Cardiac fibroblast (primary cell): ENCODE measurements at places on chromosomes 3 and 15.

DNA sequence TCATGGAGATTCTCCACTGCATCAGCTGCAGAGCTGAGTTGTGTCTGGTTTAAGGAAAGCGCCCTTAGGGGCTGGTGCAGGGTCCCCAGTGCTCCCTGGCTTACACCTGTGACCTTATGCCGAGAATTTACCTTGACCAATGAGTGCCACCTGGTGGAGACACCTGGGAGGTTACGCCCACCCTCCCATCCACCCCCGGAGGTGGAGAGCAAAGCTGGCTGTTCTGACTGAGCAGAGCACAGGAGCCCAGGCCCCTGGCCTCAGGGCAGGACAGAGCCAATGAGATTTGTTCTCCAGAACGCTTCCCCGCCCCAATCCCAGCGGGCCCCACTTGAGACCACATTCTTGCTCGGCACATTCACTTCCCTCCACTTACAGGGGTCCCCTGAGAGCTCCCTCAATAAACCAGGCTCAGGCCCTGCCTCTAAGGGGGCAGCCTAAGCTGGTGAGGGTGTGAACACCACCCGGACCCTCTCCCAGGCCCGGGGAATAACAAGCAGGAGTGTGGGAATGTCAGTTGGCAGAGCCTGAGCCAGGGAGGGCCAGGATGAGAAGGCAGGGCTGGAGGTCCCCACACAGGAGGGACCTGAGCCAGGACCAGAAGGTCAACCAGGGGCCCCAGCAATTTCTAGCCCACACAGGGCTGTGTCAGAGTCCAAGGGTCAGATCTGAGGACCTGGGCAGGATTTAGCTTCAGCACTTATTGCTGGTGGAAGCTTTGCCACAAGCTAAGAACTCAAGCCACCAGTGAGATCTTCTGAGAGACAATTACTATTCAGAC lies 117.1 kb downstream of the TPRA1 start:
- DNase-seq, result no peak

- DNase-seq, result peak; percentile 92
Measured at GRCh38 chr15:96428742-96429141, 98.2 kb downstream of the NR2F2 start.

DNA sequence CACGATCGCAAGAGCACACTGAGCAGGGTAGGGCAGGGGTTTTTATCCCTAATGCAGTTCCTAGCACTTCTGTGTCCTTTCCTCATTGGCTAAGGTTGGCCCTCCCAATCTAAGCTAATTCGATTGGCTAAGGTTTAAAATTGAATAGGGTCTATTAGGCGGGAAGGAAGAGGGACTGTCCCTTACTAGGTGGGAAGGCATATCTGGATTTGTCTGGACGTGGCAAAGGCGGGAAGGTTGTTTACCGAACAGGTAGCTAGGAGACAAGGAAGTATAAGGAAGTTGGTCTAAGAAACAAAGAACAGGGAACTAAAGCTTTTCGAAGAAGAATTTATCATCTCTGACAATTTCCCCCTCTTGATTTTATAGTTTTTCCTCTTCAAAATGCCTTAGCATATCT lies 24.8 kb upstream of the ATG7 start:
- DNase-seq, result no peak

DNA sequence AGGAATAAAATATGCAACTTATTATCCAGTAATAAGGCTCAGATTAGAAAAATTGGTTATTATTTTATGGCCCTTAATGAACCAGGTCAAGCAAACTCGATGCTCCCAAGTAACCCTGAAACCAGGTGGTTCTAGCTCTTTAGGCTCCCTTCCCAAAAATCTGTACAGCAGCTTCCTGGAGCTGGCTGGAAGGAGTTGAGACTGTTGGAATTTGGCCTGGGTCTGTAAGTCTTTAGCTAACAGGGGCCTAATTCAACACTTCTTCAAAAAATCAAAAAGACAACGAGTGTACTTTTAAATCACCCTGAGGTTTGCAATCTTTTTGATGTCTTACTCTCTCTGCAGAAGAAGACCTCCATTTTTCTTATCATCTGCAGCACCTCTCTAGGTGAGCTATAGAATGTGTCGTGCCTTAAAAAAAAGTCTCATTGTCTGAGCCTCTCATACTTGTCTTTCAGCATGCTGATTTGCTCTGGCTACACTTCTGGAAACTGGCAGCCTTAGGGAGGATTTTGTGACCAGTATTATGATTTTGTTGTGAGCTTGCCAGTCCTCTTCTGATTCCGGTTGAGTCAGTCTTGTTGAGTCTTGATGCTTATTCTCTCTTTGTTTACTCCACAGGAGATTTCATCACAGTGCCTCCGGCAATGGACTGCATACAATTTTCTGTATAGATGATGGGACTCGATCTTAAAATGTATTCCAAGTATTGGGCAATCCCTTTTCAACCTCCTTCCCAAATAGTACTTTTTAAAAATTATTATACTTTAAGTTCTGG lies 235.0 kb upstream of the KBTBD8 start:
- peak; percentile 58 for DNase-seq

DNA sequence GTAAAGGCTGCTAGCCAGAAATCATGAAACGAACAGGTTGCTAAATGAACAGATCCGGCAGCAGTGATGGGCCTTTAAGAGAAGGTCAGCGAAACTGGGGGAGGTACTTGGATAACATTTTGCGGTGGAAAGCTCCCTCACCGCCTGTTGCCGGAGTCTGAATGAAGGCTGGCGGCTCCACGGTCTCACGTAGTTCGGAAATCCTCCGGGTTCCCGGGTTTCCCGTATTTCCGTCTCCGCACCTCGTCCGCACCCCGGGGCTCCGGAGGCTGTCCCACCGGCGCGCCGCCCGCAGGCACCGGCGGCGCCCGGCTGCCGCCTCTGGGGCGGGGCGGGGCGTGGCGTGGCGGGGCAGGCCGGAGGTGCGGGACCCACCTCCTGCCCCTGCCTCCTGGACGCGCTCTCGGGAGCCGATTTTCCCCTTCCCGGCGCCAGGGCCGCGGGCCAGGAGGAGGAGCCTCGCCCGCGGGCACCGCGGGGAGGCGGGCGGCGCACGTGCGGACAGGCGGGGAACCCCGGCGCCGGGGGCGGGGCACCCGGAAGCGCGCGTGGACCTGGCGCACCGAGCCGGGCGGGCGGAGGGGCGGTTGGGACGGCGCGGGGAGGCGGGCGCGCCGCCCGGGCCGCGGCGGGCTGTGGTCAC lies at the start of gene ZDHHC23:
Gene ZDHHC23 (plus strand): TSS at position 642 of the 643 bp plus-strand sequence. CDS start 790 bp downstream, outside the sequence.
- DNase-seq, result peak; percentile 48

- DNase-seq, result peak; percentile 86
Measured at GRCh38 chr15:63483521-63484371, 20.6 kb upstream of the USP3 start.

DNA sequence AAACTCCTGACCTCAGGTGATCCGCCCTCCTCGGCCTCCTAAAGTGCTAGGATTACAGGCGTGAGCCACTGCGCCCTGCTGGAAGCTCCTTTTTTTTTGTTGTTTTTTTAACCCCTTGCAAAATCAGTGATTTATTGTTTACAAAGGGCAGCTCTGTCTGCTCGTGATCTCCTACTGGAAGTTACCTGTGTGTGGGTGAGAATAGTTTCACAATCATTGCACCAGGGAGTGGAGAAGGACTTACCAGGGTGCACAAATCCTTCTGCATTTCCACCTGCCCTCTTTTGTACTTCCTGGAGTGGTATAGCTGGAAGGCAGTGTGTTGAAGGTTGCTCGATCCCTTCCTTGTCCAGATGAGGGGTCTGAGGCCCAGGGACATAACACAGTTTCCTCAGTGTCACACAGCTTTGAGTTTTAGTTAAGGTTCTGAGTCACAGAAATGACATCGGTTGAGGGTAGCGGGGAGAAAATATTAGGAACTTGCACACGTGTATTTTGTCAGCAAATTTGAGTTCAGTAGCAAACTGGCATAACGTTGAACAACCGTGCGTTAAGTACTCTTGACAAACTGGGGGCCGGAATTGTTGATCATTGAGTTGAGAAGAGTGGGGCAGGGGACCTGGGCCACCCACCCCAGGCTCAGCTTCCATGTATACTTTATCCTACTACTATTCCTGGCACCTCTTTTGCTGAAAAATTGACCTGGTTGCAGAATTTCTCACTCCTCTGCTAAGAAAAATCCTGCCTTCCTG lies 11.3 kb upstream of the TRAK1 start:
- no peak for DNase-seq

DNA sequence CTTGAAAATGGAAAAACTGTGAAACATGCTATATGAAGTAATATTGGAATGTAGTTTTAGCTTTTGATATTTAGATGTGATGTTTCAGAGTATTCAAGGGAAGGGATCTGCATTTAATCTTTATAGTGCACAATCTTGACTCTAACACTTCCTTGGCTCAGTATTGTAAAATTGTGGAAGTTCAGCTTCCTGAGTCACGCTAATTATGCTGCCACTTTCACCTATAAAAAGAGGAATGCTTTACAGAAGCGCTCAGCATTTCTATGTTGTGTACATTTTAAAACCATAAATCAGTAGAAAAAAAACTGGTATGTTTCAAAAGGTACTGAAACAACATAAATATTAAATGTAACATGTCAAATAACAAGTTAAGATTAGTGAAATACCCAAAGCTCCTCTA lies 32.6 kb downstream of the SERPINI2 start:
- no peak for DNase-seq

DNA sequence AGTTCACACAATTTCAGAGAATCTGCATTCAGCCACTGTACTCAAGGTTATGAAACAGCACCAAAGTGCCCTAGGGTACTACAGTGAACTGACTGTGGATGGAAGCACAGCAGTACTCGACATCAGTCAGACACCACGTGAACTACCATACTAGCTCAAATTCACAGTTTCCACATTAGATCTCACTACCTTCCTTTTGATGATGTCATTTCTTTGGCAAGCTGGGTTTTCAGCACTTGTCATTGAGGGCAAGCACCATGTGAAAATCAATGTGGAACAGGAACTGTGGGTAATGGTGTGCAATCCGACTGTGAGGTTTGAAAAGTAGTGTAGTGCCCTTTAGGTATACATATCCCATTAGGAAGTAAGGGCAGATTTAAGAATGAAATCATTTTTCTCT lies 110.5 kb upstream of the BFSP2 start:
- no peak for DNase-seq

DNA sequence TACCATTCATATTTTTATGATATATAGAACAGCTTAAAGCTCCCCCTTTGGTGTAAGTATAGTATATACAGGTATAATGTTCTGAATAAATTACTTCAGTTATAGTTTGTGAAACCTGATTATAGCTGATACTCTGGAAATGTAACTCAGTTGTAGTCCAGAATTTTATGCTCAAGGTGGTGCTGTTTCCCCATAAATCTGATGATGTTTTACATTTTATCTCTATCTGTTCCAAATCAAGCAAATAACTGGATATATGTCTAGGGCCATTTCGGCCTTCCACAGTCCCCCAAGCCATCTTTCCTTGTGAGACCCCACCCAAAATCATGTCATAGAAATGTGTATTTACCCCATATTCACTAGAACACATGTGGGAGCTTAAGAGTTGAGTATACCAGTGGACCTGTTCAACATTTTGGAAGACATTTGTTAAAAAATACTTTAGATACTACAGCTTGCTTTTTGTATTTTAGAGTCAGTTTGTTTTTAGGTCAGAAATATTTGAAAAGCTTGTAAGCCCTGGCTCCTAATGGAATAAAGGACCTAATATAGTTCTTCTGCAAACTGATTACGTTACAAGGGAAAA lies 107.1 kb downstream of the ATG7 start:
- DNase-seq, result peak; percentile 74
